Activated T-cell treated with anti-CD3 and anti-CD28 coated beads for 4 hours (primary cell): ENCODE measurements at places on chromosomes 5 and 9.

DNA sequence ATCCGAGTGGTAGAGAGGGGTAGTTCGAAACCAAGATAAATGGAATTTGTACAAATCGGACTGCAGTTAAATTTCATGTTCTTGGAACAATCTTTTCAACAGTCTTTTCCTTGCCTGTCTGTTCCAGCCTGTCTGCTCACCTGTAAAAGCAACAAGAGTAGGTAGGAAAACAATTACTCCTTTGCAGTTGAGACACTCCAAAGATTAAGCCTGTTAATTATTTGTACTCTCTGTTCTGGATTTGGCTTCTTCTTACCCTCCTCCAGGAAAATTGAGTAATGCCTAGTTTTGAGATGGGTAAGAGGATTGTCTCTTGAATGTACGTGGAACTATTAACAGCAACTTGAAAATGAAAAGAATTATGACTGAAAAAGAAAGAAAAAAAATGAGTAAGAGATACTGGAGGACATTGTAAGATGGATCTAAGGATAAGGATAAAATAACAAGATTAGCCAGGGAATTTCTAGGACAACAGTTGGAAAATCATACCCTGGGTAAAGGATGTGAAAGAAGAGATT is 24.3 kb downstream of the SPAAR start:
- DNase-seq: no peak

- no peak for DNase-seq
These were observed 264.8 kb downstream of the HSPA4 start for GRCh38 chr5:133316346-133317343.

DNA sequence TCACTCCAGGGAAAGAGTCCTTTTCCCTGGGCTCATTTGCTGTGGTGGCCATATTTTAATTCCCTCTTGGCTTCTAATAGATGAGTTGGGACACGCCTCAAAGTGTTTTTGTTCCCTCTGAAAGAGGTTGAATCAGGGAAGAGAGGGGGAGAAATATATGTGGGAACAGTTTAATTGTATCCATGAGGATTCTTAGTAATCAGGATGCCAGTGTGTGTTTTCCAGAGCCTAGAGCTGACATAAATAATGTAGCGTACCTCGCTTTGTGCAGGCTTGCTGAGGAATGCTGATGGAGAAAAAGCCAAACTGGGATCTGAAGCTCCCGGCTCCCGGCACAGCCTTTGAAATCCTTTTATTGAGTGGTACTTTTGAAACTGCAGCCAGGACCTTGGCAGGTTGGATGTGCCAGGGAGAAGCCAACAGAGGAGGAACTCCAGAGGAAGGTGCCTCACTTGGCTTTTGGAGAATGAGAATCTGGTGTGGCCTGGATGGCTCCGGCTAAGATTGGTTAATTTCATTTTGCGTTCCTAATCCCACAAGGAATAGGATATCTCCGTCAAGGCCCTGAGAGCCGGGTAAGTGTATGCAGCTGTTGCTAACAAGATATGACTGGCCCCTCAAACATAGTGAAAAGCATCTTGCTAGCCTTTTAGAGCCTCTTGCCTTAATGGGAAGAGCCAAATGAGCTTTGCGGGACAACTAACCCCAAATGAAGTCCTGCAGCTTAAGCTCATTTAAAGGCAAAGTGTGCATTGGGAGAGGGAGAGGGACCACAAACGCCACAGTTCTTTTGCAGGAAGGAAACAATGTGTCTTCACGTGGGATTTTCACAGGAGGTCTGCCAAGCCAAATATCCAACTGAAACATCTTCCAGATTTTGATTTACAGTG is 471.1 kb upstream of the WWC1 start:
- no peak for DNase-seq

- no peak for DNase-seq
These were observed 5.9 kb downstream of the DPYSL3 start for GRCh38 chr5:147504011-147504410.

DNA sequence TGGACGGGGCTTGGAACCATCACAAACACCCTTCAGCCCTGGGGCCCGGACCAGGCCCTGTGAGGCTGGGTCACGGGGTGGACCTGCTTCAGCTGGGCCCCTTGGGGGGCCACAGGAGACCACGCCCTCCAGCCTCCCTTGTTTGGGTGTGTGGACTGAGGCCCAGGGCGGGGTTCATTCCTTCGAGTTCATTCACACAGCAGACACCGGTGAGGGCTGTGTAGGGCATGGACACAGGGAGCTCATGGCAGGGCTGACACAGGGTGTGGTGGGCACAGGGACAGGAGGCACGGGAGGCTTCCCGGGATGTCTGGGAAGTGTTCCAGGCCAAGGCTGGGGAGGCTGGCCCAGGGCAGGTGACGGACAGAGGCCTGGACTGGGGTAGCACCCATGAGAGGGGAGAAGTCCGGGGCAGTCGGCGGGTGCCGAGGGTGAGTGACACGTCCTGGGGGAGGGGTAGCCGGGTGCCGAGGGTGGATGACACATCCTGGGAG is 8.9 kb downstream of the DNLZ start:
- no peak for DNase-seq

DNA sequence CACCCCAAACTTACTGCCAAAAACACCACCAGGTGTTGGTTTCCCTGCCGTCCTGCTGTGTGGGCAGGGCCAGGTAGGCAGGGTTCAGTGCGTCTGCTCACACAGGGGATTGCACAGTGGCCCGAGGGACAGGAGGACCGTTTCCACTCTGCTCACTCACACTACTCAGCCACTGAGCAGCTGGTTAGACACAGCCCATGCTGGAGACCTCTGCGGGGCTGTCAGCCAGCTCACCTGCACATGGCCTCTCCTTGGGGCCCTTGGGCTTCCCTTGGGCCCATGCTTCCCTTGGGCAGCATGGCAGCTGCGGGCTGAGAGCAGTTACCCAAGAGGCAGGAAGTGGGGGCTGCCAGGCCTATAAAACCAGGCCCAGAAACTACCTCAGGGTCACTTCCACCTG is 79.0 kb downstream of the SYK start:
- no peak for DNase-seq

GRCh38 chr5:31918739-31919138 is 255.4 kb downstream of the GOLPH3 start:
- DNase-seq: no peak

- no peak for DNase-seq
These were observed 677.7 kb upstream of the MEF2C start for GRCh38 chr5:89560696-89561095.

- DNase-seq: no peak
These were observed 38.8 kb downstream of the CMYA5 start for GRCh38 chr5:79728396-79728795.

GRCh38 chr9:101567725-101568350 is 26.9 kb downstream of the PPP3R2 start:
- DNase-seq: no peak

- DNase-seq: no peak
These were observed 472.9 kb downstream of the PRELID2 start for GRCh38 chr5:145362266-145362665.

DNA sequence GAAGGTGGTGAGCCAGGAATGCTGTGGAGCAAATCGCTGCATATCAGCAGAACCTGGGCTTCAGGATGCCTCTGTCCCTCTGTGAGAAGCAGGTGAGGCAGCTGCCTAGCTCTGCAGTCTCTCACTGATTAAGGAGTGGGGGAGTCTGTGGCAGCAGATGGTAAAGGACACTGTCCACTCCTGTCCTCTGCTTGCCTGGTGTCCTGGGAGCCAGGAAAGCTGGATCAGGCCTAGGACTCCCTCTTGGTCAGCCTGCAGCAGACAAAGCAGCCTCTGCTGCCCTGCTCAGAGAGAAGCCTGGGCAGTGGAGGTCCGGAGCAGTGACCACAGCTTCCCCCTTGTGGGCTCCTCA is 214.7 kb downstream of the HSPA4 start:
- no peak for DNase-seq

GRCh38 chr5:178564397-178564796 is 25.8 kb downstream of the COL23A1 start:
- no peak for DNase-seq

DNA sequence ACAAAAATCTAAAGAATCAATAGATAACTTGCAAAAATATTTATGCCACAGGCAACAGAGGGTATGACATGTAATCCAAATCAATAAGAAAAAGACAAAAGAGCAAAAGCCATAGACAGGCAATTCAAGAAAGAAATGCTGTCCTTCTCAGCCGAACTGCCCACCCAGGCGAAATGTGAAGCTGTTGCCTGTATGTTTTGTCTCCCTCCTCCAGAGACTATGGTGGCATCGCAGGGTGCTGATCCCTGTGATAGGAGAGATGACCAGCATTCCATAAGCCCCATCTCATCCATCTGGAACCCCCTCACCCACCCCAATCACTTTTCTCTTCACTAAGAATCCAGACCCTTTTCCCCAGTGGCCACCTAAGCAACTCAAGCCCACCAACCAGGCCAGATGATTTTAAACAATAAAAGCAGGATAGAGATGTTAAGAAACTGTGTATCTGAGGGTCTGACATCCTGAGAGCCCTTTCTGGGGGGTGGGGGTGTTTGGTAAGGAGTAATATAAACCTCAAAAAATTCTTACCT is 5.3 kb upstream of the ACSL6 start:
- DNase-seq: no peak

DNA sequence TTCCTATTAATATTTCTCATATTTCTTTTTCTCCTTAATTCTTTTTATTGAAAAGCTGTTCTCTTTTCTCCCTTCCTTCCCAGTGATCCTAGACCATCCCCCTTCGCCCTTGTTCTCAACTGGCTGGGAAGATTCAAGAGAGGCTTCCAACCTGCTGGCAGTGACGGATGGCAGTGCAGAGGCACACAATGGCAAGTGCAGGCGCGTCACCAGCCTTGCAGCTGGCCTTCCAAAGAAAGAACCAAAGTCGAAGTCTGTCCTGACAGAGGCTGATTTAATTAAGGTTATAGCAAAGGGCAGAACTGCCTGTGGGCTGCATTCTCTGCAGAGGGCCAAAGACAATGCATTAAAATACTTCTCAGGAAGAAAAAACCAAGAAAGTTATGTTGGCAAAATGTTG is 7.4 kb downstream of the CEMIP2 start:
- DNase-seq: no peak

DNA sequence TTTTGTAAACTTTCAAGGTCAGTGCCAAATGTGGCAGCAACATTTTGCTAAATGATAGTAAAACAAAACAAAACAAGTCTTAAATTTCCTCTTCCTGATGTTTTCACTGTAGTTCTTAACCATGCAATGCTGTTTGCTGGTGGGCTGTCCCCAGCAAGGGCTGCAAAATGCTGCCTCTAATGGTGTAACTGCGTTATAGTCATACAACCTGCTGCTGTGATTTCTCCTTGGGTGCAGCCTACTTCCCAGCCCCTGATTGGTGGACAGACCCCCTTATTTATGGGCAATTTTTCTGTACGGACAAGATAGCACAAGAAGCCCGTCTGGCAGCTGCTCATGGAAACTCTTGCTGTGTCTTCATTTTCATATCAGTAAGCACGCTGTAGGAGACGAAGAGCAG is 26.6 kb upstream of the PIP5K1B start:
- no peak for DNase-seq

GRCh38 chr5:10682801-10683525 is 78.1 kb downstream of the DAP start:
- no peak for DNase-seq

GRCh38 chr9:121598965-121599871 is 52.2 kb upstream of the DAB2IP start:
- DNase-seq: no peak
